ENCODE measurements at places on chromosomes 1 and 21.

DNA sequence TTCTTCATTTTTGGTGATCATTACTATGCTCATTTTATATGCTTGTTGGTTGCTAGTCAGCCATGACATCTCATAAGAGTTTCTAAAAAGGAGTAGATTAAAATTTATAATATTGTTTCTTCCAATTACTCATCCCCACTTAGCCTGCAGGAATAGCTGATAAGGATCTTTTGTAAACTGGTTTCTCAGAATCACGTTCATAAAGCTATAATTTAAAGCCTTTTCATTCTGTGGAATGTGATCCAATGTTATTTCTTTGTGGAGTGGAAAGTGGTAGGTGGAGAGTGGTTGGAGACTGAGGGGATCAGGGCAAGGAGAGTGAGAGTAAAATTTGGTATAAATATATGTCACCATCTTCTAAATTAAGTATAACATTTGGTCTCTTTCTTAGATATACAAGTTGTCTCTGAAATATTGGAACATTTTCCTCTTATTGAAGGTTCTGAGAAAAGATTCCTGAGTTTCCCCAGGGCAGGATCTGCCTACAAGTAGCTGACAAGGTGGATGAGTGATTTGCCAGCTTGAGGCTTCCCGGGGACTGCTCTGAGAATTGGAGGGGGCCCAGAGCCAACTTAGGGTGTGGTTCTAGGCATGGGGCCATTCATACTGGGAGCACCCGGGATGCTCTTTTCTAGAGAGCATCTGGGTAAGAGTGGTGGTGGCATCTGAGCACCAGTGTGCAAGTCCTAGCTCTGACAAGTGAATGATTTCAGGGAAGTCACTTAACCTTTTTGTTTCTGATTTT, 116.4 kb downstream of the TBX19 start:
- DNase-seq: no peak

GRCh38 chr1:22739648-22740385, 29.2 kb downstream of the EPHB2 start:
- no peak for DNase-seq

- no peak for DNase-seq
Measured at GRCh38 chr1:168714012-168714411, 15.0 kb downstream of the DPT start.

GRCh38 chr1:34684266-34684665, 70.6 kb upstream of the GJB5 start:
- DNase-seq: no peak

GRCh38 chr1:28026329-28026728, 62.1 kb downstream of the EYA3 start:
- DNase-seq: no peak
